ENCODE measurements at places on chromosomes 7 and 10.
A peak's percentile ranks its signal among the peaks of the same experiment; 100 is the strongest.

DNA sequence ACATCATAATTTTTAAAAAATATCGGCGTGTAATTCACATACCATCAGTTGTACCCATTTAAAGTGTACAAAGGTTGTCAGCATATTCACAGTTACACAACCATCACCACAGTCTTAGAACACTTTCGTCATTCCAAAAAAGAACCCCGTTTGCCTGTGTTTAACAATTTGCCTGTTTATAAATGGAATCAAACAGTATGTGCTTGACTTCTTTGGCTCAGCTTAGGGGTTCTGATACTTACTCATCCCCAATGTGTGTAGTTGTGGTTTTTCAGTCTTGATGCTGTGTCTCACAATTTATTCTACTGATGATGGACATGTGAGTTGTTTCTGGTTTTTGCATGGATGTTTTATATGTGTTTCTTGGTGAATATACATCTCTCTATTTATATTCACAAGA is 50.0 kb downstream of the PRPF18 start:
- DNase-seq, result no peak

DNA sequence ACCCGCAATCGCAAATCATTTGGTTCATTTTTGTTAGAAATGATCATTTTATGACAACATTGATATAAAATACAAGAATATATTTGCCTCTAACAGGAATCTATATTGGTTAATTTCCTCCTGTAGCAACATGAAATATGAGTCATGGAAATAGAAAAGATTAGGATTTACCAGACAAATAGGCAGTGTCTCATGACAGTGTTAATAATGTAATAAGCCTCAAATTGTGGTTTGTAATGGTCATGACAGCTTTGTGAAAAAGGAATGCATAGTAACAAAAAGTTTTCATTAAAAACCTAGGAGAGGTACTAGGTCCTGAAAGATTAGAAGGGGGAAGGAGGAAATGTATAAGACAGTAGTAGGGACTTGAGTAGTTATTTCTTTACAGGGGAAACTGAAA is 7.9 kb upstream of the SLK start:
- no peak for DNase-seq

GRCh38 chr7:128940494-128941322 is 3.0 kb downstream of the IRF5 start:
- peak; percentile 39 for DNase-seq

DNA sequence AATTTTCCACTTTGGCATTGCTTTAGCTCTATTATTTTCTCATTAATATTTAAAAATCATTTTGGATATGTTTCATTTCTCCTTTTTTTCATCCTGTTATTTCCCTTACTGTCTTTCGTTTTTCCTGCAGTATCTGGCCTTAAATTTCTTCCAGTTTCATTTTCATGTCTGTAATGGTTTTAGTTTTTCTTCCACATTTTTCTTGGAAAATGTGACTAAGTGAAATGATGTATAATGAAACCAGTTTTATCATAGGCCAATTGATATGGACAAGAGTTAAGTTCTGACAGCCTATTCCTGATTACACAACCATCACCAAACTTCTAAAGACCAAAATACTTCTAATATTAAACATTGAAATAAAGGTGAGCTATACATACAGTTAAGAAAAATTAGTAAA is 158.5 kb downstream of the LHFPL3 start:
- DNase-seq, result no peak

GRCh38 chr10:29387269-29387668 is 98.4 kb downstream of the LYZL1 start:
- no peak for DNase-seq

GRCh38 chr7:2520761-2521290 is 1.3 kb downstream of the LFNG start:
- no peak for DNase-seq

- no peak for DNase-seq
These were observed 76.9 kb downstream of the FAM171A1 start for GRCh38 chr10:15293862-15294842.

DNA sequence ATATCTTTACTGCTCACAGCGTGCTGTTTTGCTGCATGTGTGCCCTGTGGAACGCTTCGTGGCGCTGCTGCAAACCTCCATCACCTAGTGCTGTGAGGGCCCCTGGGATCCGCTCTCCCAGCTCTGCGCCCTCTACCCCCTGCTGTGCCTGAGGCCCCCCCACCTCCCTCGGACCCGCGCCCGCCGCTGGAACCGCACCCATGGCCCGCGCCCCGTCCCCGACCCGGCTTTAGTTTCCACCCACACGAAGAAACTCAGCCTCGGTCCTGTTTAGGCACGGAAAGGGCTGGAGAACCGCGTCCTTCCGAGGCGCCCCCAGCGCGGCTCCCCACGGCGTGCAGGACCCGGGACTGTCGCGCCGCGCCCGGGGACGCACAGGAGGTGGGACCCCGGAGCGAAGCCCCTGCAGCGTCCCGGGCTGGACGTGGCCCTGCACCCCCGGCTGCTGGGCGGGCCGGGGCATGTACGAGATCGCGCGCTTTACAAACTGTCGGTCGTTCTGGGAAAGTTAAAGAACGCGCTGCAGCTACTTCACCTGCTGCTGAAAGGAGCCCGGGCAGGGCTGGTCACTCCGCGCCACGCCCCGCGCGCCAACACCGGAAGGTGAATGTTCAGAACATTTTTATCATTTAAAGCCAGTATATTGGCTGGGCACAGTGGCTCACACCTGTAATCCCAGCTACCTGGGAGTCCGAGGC is 54.3 kb downstream of the BMS1 start:
- no peak for DNase-seq

DNA sequence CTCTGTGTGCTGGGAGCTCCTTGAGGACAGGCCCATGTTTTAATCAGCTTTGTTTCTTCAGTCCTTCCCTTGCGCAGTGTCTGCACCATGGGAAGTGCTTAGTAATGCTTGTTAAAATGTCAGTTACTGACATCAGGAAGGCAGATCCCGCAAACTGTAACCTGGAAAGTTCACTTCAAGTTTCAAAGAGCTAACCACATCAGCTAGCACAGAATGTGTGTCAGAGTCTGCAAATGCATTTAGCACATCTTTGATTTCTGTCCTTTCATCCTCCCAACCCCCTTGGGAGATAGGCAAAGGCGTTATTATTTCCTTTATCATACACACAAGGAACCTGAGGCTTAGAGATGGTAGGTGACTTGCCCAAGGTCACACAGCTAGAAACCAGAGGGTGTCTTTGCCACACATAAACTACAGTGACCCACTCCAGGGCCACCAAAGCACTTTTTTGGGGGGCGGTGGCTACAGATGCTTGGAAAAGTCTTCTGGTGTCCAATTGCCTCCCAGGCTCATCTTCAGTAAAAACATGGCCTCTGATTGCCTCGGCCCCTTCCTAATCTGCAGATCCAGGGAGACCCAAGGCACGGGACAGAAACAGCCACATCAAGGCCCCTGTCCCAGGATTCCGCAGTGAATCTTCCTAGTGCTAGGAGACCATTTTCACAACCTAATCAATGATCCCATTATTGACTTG is 116.2 kb upstream of the GPR26 start:
- no peak for DNase-seq
